Left kidney (tissue), 8 donors: ENCODE measurements at places on chromosomes 7 and 10. TPM values are rescaled to one million over a fixed set of nuclear protein-coding genes. Genes with fewer than 3 reads are reported as not detected.

MSANTD7 gene
- polyA plus RNA-seq: 18.3 TPM

HTR5A gene
- not detected for polyA plus RNA-seq

TCAF2 gene
- polyA plus RNA-seq: 3.3 TPM

IDI2 gene
- polyA plus RNA-seq: not detected

PCLO gene
- polyA plus RNA-seq: 14.5 TPM

C10orf53 gene
- not detected for polyA plus RNA-seq

TUBAL3 gene
- 0.40 TPM for polyA plus RNA-seq

CLIP2 gene
- polyA plus RNA-seq: 22.3 TPM

UTF1 gene
- polyA plus RNA-seq: not detected

TMEM213 gene
- 39.2 TPM for polyA plus RNA-seq

GAD2 gene
- polyA plus RNA-seq: 2.9 TPM

NUTM2E gene
- polyA plus RNA-seq: 0.18 TPM

PNLIP gene
- polyA plus RNA-seq: not detected

FASTK gene
- 47.8 TPM for polyA plus RNA-seq

NACAD gene
- 8.6 TPM for polyA plus RNA-seq

ADAM12 gene
- polyA plus RNA-seq: 26.4 TPM

SPAM1 gene
- polyA plus RNA-seq: 0.10 TPM

SLC13A1 gene
- 33.5 TPM for polyA plus RNA-seq

TEX36 gene
- polyA plus RNA-seq: not detected

TPST1 gene
- polyA plus RNA-seq: 42.4 TPM

POT1 gene
- 50.4 TPM for polyA plus RNA-seq

AOC1 gene
- 54.2 TPM for polyA plus RNA-seq

KNDC1 gene
- polyA plus RNA-seq: 8.3 TPM

GCK gene
- polyA plus RNA-seq: 2.8 TPM

ATG9B gene
- 3.0 TPM for polyA plus RNA-seq

FBXO24 gene
- 2.6 TPM for polyA plus RNA-seq

XRCC2 gene
- polyA plus RNA-seq: 14.9 TPM

CFAP70 gene
- polyA plus RNA-seq: 26.6 TPM

RBM20 gene
- polyA plus RNA-seq: 5.3 TPM

VGF gene
- 0.20 TPM for polyA plus RNA-seq
